ENCODE measurements at places on chromosomes 5 and 9. TPM values are rescaled to one million over a fixed set of nuclear protein-coding genes. Genes with fewer than 3 reads are reported as not detected.

The BTNL9 gene
- total RNA-seq, result 1.2 TPM

The SLC2A8 gene
- 16.3 TPM for total RNA-seq

The PCDHA12 gene
- total RNA-seq, result 2.9 TPM

The SUSD3 gene
- 0.65 TPM for total RNA-seq

The COL15A1 gene
- 0.55 TPM for total RNA-seq

The ZMAT2 gene
- 85.4 TPM for total RNA-seq

The PTGES gene
- total RNA-seq, result 175 TPM

The GPX3 gene
- total RNA-seq, result 17.4 TPM

The CCL28 gene
- 0.09 TPM for total RNA-seq

The ARL14EPL gene
- 0.19 TPM for total RNA-seq

The MARCOL gene
- not detected for total RNA-seq

The MLANA gene
- not detected for total RNA-seq

The TMC1 gene
- 0.10 TPM for total RNA-seq

The SPINK1 gene
- 0.43 TPM for total RNA-seq

The PCDHGA5 gene
- 0.14 TPM for total RNA-seq

The PCDHB10 gene
- total RNA-seq, result not detected

The PCDHB16 gene
- 0.05 TPM for total RNA-seq

The SLC12A7 gene
- total RNA-seq, result 29.9 TPM

The PFN3 gene
- total RNA-seq, result not detected

The ADGRD2 gene
- not detected for total RNA-seq

The CSF1R gene
- total RNA-seq, result 0.10 TPM

The TICAM2 gene
- 1.6 TPM for total RNA-seq

The FBN2 gene
- 13.0 TPM for total RNA-seq

The LHX3 gene
- 0.08 TPM for total RNA-seq

The ECPAS gene
- total RNA-seq, result 37.5 TPM

The GGTA1 gene
- total RNA-seq, result not detected

The PCDHGA8 gene
- total RNA-seq, result 0.06 TPM

The ZNF366 gene
- not detected for total RNA-seq

The PCDHGA10 gene
- not detected for total RNA-seq

The DMRT2 gene
- not detected for total RNA-seq

The DCP2 gene
- total RNA-seq, result 10.1 TPM

The CCNI2 gene
- total RNA-seq, result not detected

The PCDH12 gene
- total RNA-seq, result not detected

The MROH2B gene
- not detected for total RNA-seq

The POLR3G gene
- total RNA-seq, result 16.5 TPM

The HMGXB3 gene
- total RNA-seq, result 34.6 TPM

The ORM2 gene
- total RNA-seq, result not detected

The ARL10 gene
- total RNA-seq, result 0.59 TPM

The TRIP13 gene
- 71.3 TPM for total RNA-seq

The PCDHGA7 gene
- total RNA-seq, result 1.1 TPM

The FOXD4L5 gene
- not detected for total RNA-seq

The CARTPT gene
- total RNA-seq, result not detected

The NUTM2F gene
- total RNA-seq, result not detected

The IFNK gene
- not detected for total RNA-seq

The SLC6A18 gene
- not detected for total RNA-seq

The SLC34A3 gene
- total RNA-seq, result 0.28 TPM
